ENCODE measurements at places on chromosomes 1 and 21.

DNA sequence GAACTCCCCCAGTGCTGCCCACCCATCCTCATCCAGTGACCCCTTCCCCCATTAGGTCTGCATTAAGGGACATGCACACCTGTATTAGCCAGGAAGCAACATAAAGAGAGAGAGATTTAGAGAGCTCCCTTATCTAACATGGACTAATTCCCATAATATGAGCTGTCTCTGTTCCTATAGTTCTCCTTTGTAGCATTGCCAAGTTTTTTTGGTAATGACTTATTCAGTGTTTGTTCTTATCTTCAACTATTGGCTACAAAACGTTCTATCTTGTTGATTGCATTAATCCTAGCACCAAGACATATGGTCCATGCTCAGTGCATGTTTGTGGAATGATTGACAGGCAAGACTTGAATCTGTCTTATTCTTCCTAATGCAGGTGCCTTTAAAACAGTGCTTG lies 264.0 kb downstream of the ADGRL2 start:
- no peak for DNase-seq

GRCh38 chr1:77829851-77830250 lies 50.4 kb downstream of the MIGA1 start:
- no peak for DNase-seq

DNA sequence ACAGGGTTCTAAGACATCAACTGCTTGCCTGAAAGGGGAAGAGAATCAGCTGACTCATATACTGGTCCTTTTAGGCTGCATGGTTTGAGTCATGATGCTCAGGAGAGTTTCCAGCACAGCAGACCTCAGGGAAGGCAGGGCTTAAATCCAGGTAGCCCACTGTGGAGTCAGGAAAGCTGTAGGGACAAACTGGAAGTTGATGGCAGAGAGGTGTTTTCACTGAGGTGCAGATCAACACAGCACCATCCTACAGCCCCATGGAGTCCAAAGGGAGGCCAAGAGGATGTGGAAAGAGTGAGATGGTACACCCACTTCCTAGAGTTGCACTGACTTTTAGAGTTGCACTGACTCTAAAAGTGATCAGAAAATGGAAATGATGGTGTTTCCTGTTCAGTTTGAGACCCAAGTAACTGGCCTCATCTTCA lies 252.4 kb upstream of the DUSP10 start:
- no peak for DNase-seq

DNA sequence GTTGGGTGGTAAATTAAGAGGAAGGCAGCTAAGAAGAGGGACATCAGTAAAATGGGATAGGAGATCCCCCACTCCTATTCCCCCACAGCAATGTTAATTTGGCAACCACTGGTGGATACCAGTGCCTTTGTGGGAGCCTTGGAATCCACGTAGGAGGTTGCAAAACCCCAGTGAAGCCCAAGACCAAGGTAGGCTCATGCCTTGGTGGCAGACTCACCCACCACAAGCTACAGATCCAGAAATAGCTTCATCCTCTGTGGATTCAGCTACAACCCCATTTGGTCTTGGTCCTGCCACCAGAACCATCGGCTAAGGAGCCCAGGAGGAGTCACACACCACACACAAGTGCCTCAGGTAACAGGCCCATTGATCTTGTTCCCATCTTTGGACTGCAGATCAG lies 21.0 kb downstream of the VTCN1 start:
- DNase-seq, result no peak

- DNase-seq, result no peak
Measured at GRCh38 chr1:8649027-8649426, 168.4 kb downstream of the RERE start.

DNA sequence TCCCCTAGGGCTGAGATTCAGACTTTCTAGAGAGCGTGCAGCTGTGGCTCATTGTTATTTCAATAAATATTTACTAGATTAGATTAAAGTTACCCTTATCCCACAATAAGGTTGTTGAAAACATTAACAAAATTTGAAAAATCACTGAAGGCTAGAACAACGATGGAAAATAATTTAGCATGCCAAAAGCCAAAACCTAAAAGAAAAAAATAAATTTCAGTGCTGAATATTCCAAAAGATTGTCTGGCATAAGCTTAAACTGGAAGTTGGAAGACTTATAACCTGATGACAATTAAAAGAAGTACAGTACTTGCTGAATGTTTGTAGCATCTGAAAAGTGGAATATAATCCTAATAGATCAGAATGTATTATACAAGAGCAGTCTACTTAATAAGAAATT lies 221.3 kb downstream of the USH2A start:
- DNase-seq, result no peak

- no peak for DNase-seq
Measured at GRCh38 chr1:41671116-41671755, 186.8 kb upstream of the EDN2 start.

GRCh38 chr1:82819234-82819633 lies 1018.5 kb downstream of the ADGRL2 start:
- DNase-seq, result no peak

DNA sequence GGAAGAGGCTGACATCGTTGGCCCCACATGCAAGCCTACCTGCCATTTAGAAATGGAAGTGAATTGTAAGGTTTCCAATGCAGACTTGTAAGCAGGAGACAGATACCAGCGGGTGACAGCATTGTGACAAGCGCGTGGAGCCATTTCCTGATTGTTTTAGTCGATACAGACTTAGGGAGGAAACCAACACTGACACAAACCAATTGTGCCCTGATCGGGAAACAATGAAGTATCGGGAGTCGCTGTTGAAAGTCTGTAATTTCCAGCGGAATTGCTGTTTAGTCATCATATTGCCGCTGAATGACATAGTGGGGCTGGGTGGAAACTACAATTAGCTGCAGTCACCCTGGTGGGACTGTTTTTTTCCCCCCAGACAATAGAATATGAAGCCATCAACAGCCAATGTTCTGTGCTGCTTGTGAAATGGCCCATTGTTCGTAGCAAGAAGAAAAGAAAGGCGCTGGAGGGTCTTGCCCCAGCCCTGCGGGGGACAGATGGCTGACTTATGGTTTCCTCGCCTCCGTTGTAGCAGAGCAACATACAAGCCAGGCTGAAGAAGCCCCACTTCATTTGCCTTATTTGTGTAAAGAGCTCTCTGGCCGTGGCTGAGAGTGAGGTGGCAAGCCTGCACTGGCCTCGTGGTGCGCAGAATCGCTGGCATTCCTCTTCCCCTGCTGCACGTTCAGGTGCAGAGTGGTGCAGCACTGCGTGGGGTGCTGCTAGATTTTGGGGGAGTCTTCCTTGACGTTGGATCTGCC lies 462.7 kb downstream of the CAMTA1 start:
- peak; percentile 68 for DNase-seq

DNA sequence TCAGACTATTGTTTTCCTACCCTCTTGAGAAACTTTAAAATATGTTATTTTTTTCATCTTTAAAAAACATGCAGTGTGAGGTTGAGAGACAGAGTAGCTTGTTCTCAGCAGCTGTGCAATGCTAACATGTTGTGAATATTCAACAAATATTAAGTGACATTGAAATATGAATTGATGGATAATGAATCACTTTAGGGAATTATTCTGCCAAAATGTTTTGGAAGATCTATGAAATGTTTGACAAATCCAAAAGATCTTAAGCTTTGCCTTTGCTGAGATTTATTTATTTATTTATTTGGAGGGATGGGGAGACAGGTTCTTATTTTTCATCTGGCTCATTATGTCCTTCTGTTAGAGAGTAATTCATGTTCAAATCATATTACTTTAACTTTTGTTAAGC lies 680.1 kb upstream of the CXADR start:
- DNase-seq, result no peak

DNA sequence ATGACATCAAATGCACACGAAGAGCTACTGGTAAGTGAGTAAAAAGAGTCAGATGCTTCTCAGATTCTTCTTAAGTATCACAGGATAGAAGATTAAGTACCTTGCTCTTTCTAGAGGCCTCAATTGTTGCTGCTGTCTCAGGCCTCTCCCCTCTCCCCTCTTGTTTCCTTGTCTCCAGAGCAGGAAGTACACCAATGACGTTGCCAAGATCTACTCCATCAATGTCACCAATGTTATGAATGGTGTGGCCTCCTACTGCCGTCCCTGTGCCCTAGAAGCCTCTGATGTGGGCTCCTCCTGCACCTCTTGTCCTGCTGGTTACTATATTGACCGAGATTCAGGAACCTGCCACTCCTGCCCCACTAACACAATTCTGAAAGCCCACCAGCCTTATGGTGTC lies 21.3 kb upstream of the SARS1 start:
- no peak for DNase-seq

- peak; percentile 89 for DNase-seq
Measured at GRCh38 chr1:18535391-18536210, 54.9 kb downstream of the KLHDC7A start.

DNA sequence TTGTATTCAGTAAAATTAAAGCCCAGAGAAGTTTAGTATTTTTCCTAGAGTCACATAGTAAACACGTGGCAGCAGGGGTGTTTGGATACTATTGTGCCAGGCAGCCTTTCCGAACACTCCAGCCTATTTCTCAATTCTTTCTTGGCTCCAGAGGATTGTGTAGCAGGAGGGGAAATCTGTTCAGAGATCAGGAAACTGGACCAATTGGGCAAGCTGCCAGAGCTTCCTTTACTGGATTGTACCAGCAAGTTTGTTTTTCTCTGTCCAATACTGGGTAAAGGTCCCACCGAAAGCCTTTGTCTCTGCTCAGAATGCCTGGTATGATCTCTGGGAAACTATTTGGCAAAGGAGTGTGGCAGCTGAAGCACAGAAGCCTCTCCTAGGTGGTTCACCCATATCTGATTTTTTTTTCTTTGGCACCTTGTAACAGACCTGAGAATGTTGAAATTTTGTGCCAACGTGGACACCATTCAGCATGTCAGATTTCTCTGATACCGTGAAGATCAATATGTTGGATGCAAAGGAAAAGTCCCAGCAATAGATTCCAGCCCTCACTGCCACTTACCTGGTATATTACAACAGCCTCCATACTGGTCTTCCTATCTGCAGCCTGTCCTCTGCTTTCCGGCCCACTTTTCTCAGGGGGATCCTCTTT lies 126.2 kb downstream of the FGGY start:
- DNase-seq, result no peak

DNA sequence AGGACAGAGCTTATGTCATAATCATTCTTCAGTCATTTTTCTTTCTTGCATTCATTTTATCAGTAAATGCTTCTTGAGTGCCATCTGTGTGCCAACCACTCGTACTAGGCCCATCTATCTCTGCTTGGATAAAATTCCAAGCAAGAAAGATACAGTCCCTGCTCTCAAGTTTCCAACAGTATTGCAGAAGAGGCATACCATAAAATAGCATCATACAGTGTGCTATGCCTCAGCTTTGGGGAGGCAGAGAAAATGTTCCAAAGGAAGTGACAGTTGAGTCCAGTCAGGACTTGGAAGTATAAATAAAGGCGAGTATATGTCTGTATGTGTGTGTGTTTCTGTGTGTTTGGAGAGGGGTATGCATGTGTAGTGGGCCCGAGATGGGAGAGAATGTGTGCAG lies 113.4 kb upstream of the HOOK1 start:
- DNase-seq, result no peak

GRCh38 chr1:221648201-221648600 lies 93.7 kb downstream of the DUSP10 start:
- DNase-seq, result no peak

DNA sequence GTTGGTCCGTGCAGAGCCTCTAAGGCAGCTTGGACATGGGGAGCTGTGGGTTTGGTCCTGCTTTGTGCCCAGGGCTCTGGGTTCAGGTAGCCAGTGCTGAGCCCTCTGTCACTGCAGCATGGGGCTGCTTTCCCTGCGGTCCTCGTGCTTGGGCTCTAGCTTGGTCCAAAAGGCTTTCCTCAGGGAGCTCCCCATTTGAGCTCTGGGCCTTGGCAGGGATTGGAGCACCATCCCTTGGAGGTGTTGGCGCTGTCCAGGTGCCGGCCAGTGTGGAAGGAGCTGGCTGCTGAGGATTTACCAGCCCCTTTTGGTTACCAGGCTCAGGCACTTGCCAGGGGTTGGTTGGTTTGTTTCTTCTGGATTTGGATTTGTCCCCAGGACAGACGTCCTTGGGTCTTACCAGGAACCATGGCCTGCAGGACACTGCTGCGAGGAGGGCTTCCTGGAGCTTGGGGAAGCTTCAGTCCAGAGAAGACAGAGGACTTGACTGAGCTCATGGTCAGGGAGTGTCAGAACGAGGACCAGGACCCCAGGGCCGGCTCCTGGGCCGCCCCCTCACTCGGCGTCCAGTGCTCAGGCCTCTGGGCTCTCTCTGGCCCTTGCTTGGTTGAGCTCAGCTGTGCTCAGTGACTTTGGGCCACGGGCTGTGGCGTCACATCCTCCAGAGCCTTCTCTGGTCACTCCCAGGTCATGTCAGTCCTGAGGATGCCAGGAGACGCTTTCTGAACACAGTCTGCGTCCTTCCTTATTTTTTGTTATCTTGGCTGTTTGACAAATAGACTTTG lies 224.7 kb downstream of the CAMTA1 start:
- no peak for DNase-seq

GRCh38 chr1:198333744-198334143 lies 176.9 kb downstream of the NEK7 start:
- no peak for DNase-seq

- no peak for DNase-seq
Measured at GRCh38 chr1:217135987-217136894, 413.0 kb upstream of the ESRRG start.

GRCh38 chr1:48186306-48186839 lies 36.1 kb upstream of the SLC5A9 start:
- DNase-seq, result no peak

GRCh38 chr1:168134132-168134531 lies 2.6 kb downstream of the GPR161 start:
- no peak for DNase-seq

GRCh38 chr1:6199298-6200187 lies at the start of gene RPL22:
Gene RPL22 (minus strand): TSS chr1:6199595. CDS start chr1:6199573, 22 bp downstream.
- peak; percentile 99 for DNase-seq

GRCh38 chr1:93991271-93991670 lies 82.0 kb upstream of the GCLM start:
- no peak for DNase-seq

GRCh38 chr1:151347523-151348246 lies 633 bp upstream of the RFX5 start:
- DNase-seq, result no peak

DNA sequence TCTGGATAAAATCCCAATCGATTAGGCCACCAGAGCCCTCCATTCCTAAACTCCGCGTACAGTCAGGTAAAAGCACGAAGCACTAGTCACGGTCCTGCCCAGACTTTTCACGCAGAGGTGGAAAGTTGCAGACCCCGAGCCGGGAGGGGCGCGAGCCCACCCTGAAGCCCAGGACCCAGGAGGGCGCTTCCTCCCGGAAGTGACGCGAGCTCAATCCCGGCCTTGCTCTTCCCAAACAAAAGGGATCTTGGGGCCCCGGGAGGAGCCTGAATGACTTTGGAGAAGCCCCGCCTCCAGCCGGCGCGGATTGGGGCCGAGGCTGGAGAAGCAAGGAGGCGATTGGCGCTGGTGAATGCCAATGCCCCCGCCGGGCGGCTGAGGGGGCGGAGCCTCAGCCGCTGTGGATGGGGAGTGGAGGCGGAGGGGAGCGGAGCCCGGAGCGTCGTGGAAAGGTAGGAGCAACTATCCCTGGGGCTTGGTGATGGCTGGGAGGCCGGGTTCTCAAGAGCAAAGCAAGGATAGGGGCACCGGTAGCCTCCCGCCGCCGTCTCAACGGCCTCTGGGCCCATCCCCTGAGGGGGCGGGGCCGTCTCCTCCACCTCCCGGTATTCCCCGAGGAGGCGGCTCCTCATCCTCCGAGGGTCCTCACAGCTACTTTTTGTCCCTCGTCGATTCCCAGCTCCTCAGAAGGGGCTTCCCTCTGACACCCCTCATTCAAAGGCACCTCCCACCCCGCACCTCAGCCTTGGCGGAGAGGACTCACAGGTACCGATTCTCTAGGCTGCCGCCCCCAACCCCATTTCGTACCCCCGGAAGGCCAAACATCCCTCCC lies at the start of gene CTTNBP2NL:
Gene CTTNBP2NL (plus strand): TSS at position 394 of the 832 bp plus-strand sequence. CDS start 19,952 bp downstream, outside the sequence.
- DNase-seq, result peak; percentile 97
